ENCODE measurements at places on chromosomes 4 and X.

DNA sequence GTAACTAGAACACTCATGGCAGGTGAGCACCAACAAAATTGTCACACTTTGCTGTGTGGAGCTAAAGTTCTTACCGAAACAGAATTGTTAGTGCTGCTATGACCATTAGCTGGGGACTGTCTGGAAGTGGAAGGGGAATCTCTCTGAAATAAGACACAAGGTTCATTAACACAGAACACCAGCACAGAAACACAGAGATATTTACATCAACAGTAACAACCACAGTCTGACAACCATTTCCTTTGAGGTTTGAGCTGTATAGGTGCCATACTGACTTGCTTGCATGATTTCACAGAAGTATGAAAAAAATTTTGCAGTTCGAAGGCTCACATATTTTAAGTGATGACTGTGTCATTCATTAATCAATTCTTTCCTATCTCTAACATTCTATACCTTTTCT lies 109.8 kb downstream of the NYX start:
- peak; percentile 1 for DNase-seq

DNA sequence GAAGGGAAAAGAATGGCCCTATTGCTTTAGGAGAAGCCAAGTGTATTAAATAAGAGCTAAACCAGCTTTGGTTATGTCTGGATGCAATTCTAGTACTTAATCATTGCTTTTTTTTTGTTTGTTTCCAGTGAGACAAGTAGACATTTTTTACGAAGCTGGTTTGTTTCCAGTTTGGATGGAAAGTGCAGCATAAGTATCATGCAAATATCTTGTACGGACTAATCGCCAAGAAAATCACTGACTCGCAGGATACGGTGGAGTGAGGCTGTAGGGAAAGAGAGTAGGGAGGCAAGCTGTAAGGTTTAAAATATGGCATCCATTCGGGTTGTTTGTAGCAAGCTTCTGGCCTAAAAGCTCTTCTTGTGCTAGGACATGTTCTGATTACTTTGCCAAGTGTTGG lies 64.8 kb downstream of the HPGD start:
- DNase-seq = no peak

DNA sequence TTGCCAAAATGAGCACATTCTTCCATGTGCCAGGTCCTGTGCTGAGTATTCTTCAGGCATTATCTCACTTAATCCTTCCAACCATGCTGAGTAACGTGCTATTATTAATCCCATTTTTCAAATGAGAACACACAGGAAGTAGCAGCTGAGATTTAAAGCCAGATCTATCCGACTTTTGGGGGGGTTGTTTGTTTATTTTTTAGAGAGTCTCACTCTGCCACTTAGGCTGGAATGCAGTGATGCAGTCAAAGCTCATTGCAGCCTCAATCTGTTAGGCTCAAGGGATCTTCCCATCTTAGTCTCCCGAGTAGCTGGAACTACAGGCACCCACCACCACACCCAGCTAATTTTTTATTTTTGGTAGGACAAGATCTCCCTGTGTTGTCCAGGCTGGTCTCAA lies 55.5 kb upstream of the TRIM2 start:
- DNase-seq = no peak

DNA sequence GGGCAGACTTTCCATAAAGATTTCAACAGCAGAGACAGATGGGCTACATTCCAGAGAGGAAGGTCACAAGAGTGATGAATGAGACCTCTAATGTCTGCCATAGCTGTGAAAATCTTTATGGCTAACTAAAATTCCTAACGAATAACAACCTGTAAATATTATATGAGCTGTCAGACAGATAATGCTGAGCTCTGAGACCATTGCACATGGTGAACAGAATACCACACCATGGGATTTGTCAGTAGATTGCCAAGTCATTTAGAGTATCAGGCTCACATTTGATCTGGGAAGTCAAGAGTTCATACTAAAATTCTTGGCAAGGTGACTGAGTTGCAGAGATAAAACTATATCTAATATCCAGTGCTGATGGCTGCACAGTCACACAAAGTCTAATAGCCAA lies 259.2 kb upstream of the FTHL17 start:
- DNase-seq = no peak

GRCh38 chrX:46587158-46587557 lies 13.6 kb downstream of the CHST7 start:
- no peak for DNase-seq

GRCh38 chr4:56803471-56803870 lies 18.0 kb downstream of the SPINK2 start:
- no peak for DNase-seq

Measured in ACHN (cell line).